M059J (cell line): ENCODE measurements at places on chromosomes 6 and 20. TPM values are rescaled to one million over a fixed set of nuclear protein-coding genes. Genes with fewer than 3 reads are reported as not detected.

Gene LST1
- total RNA-seq = not detected in 2 replicates

Gene KCNK16
- not detected in 2 replicates for total RNA-seq

Gene GPRC6A
- total RNA-seq = not detected in 2 replicates

Gene TRIM10
- not detected in 2 replicates for total RNA-seq

Gene CST5
- total RNA-seq = not detected in 2 replicates

Gene SPAG4
- total RNA-seq = 24.0 and 36.1 TPM in 2 replicates

GRCh38 chr6:170112583-170112860 lies 178.4 kb downstream of the DLL1 start:
- no peak for DNase-seq

GRCh38 chr6:92132457-92132856 lies 1286.9 kb downstream of the EPHA7 start:
- DNase-seq = no peak

- no peak for DNase-seq
Observed at GRCh38 chr6:156752666-156753301, 24.4 kb upstream of the ARID1B start.

GRCh38 chr6:16619777-16620176 lies 141.5 kb downstream of the ATXN1 start:
- no peak for DNase-seq

- DNase-seq = no peak
Observed at GRCh38 chr6:52523378-52524142, 53.3 kb downstream of the TRAM2 start.

GRCh38 chr6:24757611-24758010 lies 17.1 kb upstream of the GMNN start:
- no peak for DNase-seq

DNA sequence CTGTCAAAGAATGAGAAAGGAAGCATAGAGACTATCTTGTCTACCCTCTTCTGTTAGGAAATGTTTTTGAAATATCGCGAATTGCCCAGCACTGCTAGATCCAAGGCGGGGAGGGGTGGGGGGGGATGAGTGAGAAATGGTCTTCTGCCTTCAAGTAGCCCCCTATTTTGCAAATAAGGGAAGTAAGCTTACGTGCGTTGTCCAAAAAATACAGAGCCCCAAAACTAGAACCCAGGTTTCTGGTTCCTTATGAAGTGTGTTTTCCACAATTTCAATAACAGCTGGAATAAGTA lies 923 bp upstream of the ILRUN start:
- DNase-seq = no peak

DNA sequence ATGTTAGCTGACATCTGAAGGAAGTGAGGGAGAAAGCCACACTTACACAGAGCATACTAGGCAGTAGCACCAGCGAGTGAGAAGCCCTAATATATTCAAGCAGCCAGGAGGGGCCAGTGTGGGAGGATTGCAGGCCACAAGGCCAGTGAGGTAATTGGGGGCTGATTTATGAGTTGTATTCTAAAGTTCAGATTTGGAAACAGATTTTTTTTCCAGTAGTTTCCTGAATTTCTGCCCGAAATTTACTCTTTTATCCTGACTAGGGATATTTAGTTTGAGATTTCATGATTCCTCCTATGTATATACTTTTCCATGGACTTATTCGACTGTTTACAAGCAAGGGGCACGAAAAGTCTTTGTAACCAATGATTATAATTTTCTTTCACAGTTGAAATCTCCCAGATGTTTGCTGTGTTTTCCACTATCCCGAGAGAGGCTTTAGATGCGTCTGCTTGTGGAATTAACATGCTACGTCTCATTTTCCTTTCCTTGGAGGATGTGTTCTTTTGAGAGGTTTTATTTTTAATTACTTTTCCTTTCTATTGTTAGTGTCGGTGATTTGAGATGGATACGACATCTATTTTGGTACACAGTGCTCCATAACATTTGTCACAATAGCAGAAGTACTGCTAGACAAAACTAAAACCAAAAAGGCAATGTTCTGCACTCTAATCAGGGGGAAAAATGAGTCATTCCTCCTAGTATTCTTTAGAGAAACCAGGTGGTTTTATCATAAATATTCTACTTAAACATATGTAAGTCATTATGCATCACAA lies 356.3 kb upstream of the HSF2 start:
- no peak for DNase-seq

GRCh38 chr6:4727217-4727616 lies 49.0 kb upstream of the CDYL start:
- DNase-seq = no peak

DNA sequence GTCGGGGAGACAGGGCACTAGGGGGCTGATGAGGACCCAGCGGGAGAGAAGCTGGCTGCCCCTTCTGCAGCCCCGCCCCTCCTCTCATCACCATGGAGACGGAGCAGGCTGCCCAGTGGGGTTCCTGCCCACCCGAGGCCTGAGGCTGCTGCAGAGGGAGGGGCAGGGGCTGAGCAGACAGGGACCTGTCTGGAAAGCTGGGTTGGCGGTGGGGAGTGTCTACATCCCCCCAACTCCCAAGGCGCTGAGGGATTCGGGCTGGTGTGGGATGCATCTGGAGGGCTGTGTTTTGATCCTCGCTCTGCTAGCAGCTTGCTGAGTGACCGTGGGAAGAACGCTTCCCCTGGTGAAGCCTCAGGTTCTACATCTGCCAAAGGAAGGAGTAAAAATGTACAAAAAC lies 1.2 kb upstream of the BPI start:
- no peak for DNase-seq
